GM19239 (cell line): ENCODE measurements at places on chromosomes 12 and 14.

DNA sequence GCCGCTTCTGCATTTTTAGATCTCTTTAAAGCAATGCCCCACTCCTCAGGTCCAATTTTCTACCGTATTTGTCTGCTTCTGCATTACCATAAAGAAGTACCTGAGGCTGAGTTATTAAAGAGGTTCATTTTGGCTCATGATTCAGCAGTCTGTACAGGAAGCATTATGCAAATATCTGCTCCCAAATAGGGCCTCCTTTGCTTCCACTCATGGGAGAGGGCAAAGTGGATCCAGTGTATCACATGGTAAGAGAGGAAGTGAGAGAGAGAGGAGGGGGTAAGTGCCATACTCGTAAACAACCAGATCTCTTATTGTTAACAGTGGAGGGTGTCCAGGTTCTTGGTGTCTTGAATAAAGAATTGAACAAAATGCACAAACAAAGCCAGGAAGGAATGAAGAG lies 316.1 kb upstream of the SEL1L start:
- DNase-seq, result no peak

DNA sequence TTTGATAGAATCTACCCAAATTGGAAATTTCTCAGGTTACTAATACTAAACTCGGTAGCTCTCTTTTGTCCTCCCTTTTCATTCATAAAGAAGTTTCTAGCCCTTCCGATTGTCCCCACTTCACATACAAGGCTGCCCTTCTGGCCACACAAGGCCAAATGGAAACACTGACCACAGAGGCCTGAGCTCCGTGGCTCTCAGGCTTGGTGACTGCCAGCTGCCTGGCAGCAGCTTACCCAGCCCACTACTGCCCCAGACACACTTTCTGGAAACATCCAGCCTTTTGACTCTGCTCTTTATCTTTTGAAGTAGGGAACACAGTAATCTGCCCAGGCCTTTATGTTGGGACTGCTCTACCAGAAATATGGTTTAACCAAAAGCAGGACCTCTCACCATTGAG lies 167.2 kb downstream of the GCH1 start:
- no peak for DNase-seq

DNA sequence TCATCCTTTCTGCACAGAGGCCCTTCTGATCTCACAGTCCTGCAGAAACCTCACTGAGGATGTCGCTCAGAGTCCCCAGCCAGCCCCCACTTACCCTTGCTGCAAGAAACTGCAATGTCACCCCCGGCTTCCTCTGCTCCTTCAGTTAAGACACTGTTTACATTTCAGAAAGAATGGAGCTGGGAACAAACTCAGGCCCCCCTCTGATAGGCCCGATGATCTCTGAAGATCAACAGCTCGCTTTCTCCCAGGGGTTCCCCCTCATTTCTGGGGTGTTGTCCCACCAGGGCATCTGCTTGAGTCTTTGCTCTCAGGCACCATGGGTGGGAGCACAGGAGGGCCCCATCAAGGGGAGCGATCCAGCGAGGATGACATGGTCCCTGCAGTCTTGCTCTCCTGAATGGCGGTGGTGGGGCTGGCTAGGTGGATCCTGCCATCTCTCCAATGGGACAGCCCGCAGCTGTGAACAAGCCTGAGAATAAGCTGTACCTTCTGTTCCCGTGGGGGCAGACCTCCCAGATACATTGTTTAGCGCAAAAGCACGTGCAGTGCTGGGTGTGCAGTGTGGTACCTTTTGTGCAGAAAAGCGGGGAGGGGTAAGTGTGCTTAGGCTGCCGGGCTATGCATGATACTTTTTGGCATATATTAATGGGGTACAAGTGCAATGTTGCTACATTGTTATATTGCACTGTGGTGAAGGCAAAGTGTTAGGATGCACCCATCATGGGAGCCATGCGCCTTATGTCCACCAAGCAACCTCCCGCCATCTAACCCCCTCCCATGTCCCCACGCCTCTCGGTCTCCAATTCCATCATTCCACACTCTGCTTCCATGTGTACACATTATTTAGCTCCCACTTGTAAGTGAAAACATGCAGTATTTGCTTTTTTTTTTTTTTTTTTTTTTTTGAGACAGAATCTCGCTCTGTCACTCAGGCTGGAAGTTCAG lies 6.7 kb upstream of the NCOR2 start:
- DNase-seq, result no peak

DNA sequence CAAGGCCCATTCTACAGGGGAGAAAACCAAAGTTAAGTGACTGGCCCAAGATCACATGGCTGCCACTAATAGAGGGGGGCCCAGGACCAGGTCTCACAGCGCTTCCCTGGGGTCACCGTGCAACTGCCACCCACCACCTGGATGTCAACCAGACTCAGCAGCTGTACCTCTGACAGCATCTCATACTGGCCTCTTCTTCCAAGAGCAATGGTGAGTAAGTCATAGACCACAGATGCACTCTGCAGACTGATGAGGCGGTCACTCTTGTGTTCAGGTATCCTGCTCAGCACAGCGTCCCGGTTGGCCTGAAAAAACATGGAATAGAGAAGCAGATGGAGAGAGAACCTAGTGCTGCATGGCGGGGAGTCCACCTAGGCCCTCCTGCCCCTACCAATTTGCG lies 139.9 kb downstream of the TTC7B start:
- DNase-seq, result no peak

DNA sequence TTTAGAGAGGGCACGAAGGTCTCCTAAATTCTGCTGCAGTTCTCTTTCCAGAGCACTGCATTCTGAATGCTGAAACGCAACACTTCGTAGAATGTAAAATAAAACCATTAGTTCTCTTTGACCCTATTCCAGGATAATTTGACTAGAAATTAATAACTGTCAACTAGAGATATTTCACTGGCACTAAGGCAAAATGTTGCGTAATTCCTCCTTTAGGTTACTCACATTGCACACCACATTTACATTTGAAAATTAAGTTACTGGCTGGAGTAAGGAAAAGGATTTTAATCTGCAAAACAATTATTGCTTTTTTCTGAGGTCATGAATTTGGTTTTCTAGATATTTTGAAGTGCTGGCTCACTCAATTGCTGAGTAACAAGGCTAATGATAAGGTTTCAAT lies 58.0 kb upstream of the TRHDE start:
- DNase-seq, result no peak

DNA sequence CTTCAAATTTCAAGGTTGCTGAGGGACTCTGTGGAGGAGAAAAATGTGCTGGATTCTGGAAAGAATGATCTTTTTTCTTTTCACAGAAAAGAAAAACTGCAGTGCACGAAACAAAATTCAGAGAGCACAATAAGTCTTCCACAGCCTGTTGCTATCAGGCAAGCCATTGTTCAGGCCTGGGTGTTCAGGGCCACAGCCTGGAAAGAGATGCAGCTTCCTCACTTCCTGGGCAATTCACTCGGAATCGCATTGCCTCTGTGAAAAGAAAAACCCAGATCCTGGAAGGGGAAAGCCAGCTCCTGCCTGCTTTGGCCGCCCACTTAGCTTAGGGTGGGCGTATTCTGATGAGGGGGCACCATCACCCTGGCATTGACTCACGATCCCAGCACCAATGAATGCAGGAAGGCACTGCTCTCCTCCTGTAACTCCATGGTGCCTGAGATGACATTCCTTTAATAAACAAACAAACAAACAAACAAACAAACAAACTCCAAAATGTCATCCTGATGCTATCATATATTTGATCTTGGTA lies 863.9 kb downstream of the BCL11B start:
- no peak for DNase-seq

GRCh38 chr12:4320497-4320852 lies 538 bp upstream of the TIGAR start:
- DNase-seq, result no peak

GRCh38 chr12:52884526-52885293 lies 20.2 kb downstream of the KRT8 start:
- DNase-seq, result peak; percentile 79

DNA sequence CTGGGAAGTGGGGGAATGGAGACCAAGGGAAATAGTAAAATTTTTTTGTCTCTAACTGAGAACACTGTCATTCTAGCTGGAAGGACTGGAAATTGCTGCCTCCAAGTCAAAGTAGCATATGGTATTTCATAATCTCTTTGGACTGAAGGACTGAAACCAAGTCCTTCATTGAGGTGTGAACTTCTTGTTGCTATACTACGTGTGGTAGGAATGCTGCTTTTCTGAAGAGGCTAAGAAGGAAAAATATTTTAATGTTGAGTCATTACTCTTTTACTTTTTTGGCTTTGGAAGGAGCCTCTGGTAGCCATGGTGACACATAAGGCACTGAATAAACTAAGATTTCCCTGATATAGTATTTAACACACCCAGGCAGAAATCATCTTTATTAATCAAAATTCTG lies 465.4 kb downstream of the NPAS3 start:
- no peak for DNase-seq

DNA sequence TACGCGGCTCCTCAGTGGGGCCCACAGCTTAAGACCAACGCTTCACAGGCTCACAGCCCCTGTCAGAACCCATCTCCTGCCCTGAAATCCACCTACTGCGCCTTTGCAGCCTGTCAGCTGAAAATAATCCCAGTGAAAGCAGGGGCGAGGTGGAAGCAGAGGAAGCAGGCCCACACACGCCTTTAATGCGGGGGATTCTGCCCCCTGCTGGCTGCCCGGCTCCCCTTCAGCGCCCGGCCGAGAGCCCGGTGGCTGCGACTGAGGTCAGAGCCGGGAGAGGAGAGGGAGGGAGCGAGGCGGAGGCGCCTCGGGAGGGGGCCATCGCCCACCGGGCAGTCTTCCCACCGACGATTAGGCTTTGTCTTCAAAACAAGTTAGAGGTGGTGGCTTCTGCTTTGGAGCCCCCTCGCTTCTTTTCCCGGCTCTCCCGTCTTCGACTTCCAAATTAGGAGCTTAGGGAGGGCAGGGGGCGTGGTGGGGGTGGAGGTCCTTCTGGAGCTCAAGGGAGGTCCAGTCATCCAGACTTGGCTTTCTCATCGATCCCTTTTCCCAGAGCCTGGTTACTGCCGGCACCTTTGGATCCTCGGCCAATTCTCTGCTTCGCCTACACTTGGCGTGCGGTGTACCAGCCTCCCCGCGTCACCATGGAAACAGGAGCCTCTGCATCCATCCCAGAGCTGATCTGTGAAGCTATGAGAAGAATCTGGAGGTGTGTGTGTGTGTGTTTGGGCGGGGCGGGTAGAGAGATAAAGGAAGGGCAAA lies 25.2 kb upstream of the RND1 start:
- peak; percentile 55 for DNase-seq

GRCh38 chr12:130764073-130764472 lies 48.0 kb upstream of the RIMBP2 start:
- DNase-seq, result no peak

- DNase-seq, result no peak
Measured at GRCh38 chr14:32300136-32300535, 29.0 kb upstream of the AKAP6 start.

- no peak for DNase-seq
Measured at GRCh38 chr12:71447691-71448132, 8.1 kb downstream of the LGR5 start.

DNA sequence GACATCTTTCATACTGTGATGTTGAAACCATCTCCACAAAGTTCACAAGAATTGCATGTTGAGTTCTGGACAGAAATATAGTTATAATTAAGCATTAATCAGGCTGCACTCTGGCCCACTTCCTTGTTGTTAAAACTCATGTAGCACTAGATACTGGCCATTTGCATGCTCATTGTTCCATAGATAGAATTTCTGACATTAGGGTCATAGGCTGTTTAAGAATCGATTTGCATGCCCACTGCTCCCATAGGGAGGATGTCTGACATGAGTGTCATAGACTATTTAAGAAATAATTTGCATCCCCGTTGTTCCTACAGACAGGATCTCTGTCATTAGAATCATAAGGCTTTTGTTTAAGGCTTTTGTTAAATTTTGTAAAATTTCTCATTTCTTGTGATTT lies 50.2 kb downstream of the MYF5 start:
- no peak for DNase-seq

- no peak for DNase-seq
Measured at GRCh38 chr14:59832653-59833294, 37.8 kb downstream of the RTN1 start.

DNA sequence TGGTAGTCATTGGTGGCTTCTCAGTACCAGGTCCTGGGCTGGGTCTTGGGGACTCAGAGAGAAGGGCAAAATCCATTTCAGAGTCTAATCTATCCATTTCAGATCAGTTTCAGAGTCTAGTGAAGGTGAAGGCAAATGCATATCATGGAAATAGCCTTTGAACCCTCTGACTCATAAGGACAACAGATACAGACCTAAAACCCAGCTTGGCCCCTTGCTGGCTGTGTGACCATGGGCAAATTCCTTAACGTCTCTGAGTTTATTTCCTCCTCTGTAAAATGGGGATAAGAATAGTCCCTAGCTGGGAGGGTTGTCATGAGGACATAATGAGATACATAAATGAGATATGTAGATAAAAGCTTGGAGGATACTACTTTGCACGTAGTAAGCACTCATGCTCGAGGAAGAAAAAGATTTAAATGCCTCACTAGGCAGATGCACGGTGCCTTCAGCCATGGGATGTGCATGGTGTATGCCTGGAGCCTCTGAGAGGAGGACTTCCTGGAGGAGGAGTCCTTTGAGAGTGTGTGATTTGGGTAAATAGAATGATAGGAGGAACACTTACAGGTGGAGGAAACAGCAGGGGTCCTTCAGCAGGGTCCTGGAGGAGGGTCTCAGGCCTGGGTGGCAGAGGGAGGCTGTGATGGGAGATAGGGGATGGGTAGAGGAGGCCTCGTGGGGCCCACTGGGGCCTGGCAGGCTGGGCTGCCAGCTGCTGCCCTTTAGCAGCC lies 8.0 kb downstream of the DTX1 start:
- no peak for DNase-seq

DNA sequence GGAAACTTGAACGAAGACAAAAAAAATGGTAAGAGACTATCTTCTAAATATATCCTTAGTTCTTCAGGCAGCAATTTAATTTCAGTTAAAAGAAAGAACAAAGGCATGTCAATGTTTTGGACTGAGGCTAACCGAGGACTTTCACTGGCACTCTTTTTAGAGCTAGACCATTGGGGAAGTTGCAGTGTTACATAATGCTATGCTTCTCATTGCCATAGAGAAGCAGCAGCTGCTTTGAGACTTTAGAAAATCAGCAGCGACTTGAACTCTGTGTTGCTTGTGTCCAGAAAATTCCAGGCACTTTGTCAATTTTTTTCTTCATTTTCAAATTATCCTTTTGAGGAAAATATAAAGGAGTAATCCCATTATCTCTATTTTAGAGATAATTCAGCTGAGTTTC lies 964.2 kb downstream of the NRXN3 start:
- DNase-seq, result no peak

GRCh38 chr12:47757840-47758583 lies 668 bp downstream of the RAPGEF3 start:
- no peak for DNase-seq

- peak; percentile 73 for DNase-seq
Measured at GRCh38 chr12:111396726-111397445, 8.8 kb upstream of the SH2B3 start.

- no peak for DNase-seq
Measured at GRCh38 chr12:88381466-88381865, 198.8 kb downstream of the KITLG start.

DNA sequence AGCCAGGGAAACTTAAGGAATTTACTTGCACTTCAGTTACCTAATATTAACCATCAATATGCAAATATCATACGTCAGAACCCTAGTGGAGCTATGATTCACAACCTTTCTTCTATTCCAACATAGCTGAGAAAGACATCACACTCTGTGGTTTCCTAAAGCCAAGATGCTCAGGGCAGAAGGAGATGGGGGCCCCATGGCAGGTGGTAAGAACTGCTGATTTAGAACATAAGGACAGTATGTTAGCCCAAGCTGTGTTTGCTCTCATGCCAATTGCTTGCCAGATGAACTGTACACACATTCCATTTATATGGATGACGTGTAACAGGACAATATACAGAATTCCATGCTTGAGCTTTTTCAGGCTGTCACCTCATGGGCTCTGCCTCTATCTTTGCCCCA lies 34.6 kb downstream of the HECTD4 start:
- DNase-seq, result no peak
